ENCODE measurements at places on chromosomes 6 and 20. TPM values are rescaled to one million over a fixed set of nuclear protein-coding genes. Genes with fewer than 3 reads are reported as not detected.

DNA sequence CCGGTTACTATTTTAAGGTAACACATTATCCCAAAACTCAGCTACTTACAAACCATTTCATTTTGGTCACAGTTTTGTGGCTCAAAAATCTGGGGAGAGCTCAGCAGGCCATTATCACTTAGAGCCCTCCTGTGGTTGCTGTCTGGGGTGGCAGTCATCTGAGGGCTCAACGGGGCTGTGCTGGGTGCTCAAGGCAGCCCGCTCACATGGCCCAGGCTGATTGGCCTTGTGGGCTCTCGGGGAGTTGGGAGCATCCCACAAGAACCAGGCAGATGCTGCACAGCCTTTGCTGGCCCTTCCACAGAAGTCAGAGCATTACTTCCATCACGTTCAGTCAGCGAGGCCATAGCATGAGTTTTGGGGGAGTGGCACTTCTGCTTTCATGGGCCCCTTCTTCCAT lies 6.3 kb upstream of the VSX1 start:
- DNase-seq: no peak

- DNase-seq: no peak
Observed at GRCh38 chr20:38842026-38842425, 36.5 kb downstream of the PPP1R16B start.

GRCh38 chr6:11367638-11368199 lies 135.3 kb upstream of the NEDD9 start:
- DNase-seq: no peak

DNA sequence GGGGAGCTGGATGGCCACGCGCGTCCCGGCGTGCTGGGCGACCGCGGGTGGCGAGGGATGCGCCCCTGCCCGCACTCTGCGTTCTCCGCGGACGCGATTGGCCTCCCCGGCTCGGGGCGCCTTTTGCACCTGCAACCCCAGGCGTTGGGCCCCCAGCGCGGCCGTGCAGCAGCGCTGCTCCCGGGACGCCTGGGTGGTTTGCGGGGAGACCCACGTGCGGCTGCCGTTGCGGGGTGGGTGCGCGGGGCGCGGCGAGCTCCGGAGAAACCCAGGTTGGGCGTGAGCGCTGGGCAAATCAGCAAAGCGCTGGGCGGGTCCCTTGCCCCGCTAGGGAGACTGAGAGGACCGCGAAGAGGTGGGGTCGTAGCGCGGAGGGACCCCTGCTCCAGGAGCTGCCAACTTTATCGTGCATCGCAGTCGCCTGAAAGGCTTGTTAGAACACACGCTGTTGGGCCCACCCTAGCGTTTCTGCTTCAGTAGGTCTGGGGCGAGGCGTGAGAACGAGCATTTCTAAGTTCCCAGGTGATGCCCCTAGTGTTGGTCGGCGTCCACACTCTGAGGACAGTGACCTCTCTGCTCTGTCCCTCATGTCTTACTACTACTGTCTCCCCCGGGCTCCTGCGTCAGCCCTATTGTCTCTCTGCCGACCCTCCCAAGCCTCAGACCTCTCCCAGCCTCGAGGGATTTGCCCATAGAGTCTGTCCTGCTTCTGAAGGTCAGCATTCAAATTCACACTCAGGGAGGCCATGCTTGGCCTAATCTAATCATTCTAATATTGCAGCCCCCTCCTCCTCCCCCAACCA lies 538 bp upstream of the ZFP64 start:
- peak; percentile 50 for DNase-seq

- no peak for DNase-seq
Observed at GRCh38 chr20:48599106-48599747, 228.6 kb downstream of the PREX1 start.

Gene TP53TG5
- total RNA-seq: 0.68 TPM

DNA sequence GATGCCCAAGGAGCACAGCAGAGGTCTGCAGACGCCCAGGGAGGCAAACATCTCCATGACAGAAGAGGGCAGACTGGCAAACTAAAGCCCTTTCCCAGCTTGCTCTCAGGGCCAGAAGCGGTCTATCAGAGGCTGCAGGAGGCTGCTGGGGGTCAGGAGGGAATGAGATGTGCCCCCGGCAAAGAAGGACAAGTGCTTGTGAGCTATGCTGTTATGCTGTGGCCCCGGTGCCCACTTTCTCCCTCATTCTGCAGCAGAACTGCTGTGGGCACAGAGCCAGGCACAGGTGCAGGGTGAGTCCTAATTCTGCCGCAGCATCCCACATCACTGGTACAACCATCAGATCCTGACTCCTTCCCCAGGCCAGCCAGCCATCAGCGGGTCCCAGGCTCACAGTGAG lies 46.4 kb downstream of the LRFN2 start:
- DNase-seq: no peak

- DNase-seq: no peak
Observed at GRCh38 chr6:75855052-75855451, 106.0 kb downstream of the MYO6 start.

DNA sequence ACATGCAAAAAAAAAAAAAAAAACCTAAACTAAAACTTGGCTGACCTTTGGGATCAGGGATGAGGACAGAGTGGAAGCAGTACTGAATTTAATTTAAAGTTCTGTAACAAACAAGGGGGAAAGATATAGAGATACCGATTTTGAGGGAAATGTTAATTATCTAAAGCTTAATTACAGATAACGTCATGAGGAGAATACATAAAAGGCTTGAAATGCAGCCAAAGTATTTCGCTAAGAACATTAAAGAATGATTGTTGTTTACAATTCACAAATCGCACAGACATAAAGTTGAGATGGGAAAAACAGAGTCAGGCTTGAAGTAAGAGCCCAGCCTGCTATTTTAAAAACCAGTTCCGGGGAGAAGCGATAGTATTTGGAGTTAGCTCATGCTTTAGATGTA lies 208.0 kb upstream of the SASH1 start:
- DNase-seq: no peak

Gene ADAM33
- 18.5 TPM for total RNA-seq

Data from left cardiac atrium (tissue), 4 donors.